ENCODE measurements at places on chromosomes 13 and 19. TPM values are rescaled to one million over a fixed set of nuclear protein-coding genes. Genes with fewer than 3 reads are reported as not detected.

SYCN gene
- not detected for total RNA-seq

CPAMD8 gene
- total RNA-seq, result 4.6 TPM

DCT gene
- 0.36 TPM for total RNA-seq

- no peaks in the 10 kb centered on the region for H3K36me3 ChIP-seq
- DNase-seq, result no peak
- H3K4me3 ChIP-seq, result no peak overlapping the region
- H3K27ac ChIP-seq, result peak overlapping the region; percentile 54
Measured at GRCh38 chr19:10876459-10877240, 5.3 kb downstream of the CARM1 start.

DNA sequence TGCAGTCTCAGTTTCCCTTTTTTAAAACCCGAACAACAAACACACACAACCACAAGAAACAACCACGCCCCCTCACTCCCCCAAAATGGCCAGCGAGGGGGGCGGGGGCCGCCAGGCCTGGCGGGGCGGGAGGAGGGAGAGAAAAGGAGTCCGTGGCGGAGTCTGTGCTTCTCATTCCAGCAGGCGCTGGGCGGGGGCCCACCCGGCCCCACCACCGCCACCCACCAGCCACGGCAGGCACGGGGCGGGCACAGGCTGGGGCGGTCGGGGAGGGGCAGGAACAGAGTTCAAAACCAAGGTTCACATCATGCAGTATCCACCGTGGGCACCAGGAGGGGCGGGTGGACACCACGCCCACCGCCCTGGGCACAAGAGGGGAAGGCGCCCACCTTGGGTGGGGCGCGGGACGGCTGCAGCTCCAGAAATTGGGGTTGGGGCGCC is 12.9 kb downstream of the DPF1 start:
- H3K4me1 ChIP-seq, result peaks cover 24% of the 10 kb centered on the region
- H3K27me3 ChIP-seq, result peaks cover 68% of the 10 kb centered on the region
- peak overlapping the region; percentile 18 for H3K4me3 ChIP-seq
- H3K27ac ChIP-seq, result no peak overlapping the region
- peaks cover 4% of the 10 kb centered on the region for H3K36me3 ChIP-seq

DNA sequence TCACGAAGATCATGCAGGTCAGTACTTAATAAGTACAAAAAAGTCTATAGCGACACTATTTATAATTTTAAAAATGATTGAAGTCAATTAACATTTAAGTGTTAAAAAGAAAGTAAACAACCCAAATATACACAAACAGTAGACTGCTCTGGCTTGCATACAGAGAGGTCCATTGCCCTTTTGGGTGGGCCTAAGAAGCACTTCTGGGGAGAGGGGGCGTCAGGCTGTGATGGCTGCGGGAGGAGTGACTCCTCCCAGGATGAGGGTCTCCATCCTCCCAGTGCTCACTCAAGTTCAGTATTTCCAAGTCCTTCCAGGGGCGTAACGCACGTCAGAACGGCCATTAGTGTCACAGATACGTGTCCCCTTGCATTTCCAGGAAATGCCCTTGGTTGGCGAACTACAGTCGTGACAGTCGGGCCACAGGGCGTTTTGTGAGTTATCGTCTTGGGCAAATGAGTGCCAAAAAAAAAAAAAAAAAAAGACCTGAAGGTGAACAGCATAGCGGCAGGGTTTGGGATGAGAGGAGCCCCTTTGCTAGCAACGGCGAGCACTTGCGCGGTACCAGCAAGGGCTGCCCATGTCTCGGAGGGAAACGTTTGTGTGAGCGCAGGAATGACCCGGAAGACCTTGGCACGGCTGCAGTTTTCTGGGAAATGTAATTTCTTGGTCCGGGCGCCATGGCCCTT is at the start of gene SCGB2B2:
SCGB2B2 (minus strand) TSS at position 463 of the 689 bp plus-strand sequence. CDS start 82,596 bp downstream, outside the sequence.
- H3K36me3 ChIP-seq, result peaks cover 22% of the 10 kb centered on the region
- no peak for DNase-seq
- no peaks in the 10 kb centered on the region for H3K27me3 ChIP-seq

- H3K27me3 ChIP-seq, result no peaks in the 10 kb centered on the region
- no peaks in the 10 kb centered on the region for H3K4me1 ChIP-seq
- H3K4me3 ChIP-seq, result no peak overlapping the region
- H3K27ac ChIP-seq, result no peak overlapping the region
- no peaks in the 10 kb centered on the region for H3K36me3 ChIP-seq
Measured at GRCh38 chr13:78247362-78247761, 328.7 kb upstream of the EDNRB start.

DNA sequence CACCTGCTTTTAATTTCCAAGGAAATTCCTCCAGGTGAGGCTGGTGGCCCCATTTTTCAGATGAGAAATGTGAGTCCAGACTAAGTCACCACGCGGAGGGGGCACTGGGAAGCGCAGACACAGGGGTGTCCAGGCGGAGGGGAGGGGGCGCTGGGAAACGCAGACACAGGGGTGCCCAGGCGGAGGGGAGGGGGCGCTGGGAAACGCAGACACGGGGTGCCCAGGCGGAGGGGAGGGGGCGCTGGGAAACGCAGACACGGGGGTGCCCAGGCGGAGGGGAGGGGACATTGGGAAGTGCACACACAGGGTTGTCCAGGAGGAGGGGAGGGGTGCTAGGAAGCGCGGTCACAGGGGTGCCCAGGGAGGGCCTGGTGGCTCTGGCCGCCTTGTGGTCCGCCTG is 3.5 kb downstream of the GRK1 start:
- no peak overlapping the region for H3K27ac ChIP-seq
- no peak overlapping the region for H3K4me3 ChIP-seq
- H3K4me1 ChIP-seq, result no peaks in the 10 kb centered on the region

DNA sequence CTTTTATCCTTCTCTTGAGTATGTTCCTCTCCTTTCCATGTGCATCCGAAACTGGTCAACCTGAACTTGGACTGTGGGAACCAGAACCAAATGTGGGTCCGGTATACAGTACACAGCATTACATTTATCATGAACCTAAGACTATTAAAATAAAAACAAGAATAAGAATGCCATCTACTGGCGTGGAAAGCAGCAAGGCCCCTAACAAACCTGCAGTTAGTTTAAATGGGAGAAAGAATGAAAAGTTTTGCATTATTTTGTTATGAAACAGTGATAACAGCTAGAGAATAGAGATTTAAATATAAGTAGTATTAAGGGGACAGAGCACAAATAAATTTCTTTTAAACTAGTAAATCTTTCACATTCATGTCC is 159.5 kb downstream of the RBM26 start:
- no peak overlapping the region for H3K27ac ChIP-seq
- no peak for DNase-seq
- H3K4me1 ChIP-seq, result no peaks in the 10 kb centered on the region
- no peak overlapping the region for H3K4me3 ChIP-seq
- H3K36me3 ChIP-seq, result no peaks in the 10 kb centered on the region
- H3K27me3 ChIP-seq, result no peaks in the 10 kb centered on the region

Measured in sigmoid colon (tissue), 7 donors.